Tibial nerve (tissue), 4 donors: ENCODE measurements at places on chromosomes 2 and 18. TPM values are rescaled to one million over a fixed set of nuclear protein-coding genes. Genes with fewer than 3 reads are reported as not detected.

SPTBN1 gene
- 670 TPM for total RNA-seq

CKAP2L gene
- not detected for total RNA-seq

TOGARAM2 gene
- total RNA-seq = 35.0 TPM

DNAJC5G gene
- not detected for total RNA-seq

FER1L5 gene
- not detected for total RNA-seq

PARD3B gene
- total RNA-seq = 47.4 TPM

ZBTB7C gene
- total RNA-seq = 95.0 TPM

FAHD2B gene
- total RNA-seq = 19.0 TPM

PSMA8 gene
- total RNA-seq = not detected

- no peak for DNase-seq
Observed at GRCh38 chr2:142582317-142582716, 295.1 kb upstream of the KYNU start.

GRCh38 chr2:341017-341542, 53.2 kb upstream of the ALKAL2 start:
- DNase-seq = no peak

GRCh38 chr2:71974846-71975245, 172.8 kb downstream of the CYP26B1 start:
- no peak for DNase-seq

DNA sequence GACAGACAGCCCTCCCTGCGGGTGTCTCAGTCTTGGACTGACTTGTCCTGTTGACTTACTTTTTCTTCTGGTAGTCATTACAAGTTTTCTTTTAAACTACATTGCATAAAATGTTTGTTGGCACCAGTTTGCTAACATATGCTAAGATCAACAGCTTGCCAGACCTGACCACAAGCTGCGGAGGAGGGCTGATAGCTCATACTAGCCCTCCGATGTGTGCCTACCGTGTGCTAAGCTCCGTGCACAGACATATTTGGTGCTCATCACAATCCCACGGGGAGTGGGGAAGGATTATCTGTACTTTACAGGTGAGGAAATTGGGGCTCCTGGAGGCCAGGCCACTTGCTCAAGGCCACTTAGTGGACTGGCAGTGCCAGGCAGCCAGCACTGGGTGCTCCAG, 72.8 kb upstream of the YPEL5 start:
- DNase-seq = no peak

DNA sequence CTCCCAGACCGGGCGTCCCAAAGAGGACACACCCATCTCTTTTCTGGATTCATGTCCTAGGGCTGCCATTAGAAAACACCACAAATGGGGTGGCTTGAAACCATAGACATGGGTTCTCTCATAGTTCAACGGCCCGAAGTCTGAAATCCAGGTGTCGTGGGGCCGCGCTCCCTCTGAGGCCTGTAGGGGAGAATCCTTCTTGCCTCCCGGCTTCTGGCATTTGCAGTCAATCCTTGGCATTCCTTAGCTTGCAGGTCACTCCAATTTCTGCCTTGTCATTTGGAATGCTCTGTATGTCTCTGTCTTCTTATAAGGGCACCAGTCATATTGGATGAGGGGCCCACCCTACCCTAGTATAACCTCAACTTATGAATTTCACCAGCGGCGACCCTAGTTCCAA, 65.1 kb downstream of the CYB5A start:
- DNase-seq = no peak

DNA sequence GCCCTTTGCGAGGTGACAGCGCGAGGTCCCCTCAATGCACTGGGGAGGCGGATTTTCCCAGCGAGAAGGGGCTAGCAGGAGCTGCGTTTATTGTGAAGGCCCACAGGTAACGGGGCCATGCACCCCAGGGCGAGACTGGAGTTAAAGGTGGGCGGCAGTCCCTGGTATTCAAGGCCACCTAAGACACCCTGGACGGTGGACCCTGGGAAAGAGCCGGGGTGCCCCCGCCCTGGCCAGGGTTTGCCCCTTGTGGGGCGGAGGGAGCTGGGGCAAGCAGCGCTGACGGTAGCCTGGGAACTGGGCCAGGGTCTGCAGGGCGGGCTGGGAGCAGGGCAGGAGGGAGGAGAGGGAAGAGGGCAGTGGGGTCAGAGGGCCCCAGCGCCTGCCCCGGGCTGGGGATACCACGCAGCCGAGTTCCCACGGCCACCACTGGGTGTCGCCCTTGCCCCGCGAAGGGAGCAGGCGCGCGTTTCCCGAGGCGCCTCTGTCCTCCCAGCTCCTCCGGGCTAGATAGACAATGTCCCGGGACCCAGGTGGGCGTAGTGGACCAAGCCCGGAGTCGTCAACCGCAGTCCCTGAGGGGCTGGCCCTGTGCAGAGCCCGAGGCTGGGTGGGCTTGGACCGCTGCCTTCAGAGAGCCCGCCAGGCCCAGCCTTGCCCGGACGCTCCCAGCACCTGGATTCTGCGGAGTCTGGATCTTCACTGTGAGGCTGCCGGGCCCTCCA, 80.2 kb downstream of the SMAD4 start:
- peak; percentile 47 for DNase-seq

DNA sequence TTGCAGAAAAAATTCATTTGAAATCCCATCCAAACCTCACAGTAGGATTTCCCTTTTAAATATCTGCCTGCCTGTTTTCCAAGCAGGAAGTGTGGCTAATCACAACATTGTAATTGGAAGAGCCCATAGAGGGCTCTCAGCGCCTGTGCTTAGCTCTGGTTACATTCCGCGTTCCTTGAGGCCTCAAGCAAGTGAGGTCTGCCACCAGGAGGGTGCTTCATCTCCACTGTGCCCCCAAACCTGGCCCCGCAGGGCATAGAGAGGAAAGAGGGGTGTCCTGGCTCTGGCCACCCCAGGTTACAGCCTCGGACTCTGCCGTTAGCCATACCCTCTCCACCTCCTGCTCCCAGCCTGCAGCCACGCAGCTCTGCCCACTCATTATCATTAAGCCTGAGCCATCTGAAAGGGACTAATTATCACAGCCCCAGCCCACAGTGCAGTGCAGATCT, 214.8 kb downstream of the SP3 start:
- DNase-seq = no peak

GRCh38 chr2:221780281-221780688, 208.2 kb upstream of the EPHA4 start:
- no peak for DNase-seq

- no peak for DNase-seq
Observed at GRCh38 chr2:239252393-239252792, 148.4 kb downstream of the HDAC4 start.

- DNase-seq = no peak
Observed at GRCh38 chr2:1590596-1591460, 153.5 kb downstream of the PXDN start.

DNA sequence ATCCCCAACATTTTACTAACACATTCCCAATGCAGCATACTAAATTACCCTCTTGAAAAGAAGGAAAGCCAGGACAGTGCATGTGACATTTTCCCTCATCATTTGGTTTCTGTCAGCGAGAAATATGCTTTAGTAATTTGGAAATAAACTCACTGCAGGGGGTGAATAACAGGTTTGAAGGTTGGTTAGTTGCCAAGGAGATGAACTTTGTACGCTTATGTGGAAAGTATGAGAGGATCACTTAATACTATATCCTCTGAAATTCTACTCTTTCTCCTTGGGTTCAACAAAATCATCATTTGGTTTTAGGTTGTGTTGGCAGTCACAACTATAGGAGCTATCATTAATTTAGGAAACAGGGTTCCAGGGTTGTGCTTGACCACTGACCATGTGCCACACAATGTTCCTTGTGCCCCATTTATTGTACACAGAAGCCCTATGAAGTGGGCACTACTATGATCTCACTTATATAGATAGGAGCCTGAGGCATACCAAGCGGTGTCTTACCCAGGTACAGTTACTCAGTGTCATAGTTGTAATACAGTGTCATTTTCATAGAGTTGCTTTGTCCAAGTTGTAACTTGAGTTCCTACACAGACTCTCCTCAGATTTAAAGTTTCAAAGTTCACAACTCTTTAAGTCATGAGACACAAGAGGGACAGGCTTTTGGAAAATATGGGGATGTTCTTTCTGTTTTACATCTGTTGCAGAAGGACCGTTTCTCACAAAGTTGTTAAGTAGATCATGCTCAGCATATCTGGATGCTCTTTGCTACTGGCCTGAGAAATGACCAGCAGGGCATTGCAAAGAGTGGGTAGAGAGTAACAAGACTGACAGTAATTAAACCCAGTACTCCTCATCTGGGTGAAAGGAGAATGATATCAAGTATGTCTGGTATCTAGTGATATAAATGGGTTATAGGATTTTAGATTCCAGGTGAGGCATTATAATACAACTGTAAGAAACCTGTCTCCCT, 91.8 kb downstream of the MAP4K4 start:
- no peak for DNase-seq

DNA sequence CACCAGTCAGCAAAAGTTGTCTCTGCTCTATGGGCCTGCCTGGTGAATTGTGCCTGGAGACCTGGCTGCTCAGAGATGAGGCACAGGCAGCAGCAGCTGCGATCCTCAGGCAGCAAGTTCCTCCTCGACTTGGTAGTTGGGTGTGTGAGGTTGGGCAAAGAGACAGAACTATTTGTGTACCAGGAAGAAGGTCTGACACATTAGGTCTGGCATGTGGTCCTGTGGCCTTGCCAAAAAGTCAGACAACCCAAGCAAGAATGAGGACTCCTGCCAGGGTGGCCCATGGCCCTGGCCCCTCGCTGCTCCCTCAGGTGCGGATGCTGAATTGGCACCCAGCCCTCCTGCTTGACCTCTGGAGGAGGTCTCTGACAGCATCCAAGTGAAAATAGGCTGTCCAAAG, 192.7 kb downstream of the DYSF start:
- DNase-seq = no peak
